ENCODE measurements at places on chromosomes 5 and 9.

GRCh38 chr5:67222243-67223025, 25.8 kb upstream of the CD180 start:
- DNase-seq = no peak

DNA sequence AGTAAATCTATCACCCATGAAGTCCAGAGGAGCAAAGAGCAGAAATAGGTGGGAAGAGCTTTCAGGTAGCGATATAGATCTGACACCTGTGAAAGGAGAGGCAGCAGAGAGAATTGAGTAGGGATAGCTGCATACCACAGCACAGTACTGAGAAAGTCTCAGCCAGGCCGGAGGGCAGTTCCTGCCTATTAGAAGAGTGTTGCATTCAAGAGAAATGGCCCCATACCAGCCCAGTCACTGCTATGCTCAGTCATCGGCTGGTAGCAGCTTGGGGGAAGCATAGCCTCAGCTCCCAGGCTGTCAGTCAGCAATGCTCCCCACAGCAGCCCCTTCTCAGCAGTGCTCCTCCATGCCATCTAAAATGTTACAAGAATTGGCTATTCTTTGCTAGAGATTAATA, 285.1 kb upstream of the CDH6 start:
- no peak for DNase-seq

GRCh38 chr9:21607576-21607975, 125.5 kb upstream of the IFNE start:
- no peak for DNase-seq

GRCh38 chr9:121645003-121645402, 6.4 kb upstream of the DAB2IP start:
- DNase-seq = no peak

GRCh38 chr9:137064027-137064879, 6.1 kb downstream of the SAPCD2 start:
- DNase-seq = no peak

- DNase-seq = no peak
Measured at GRCh38 chr9:101047848-101048397, 19.4 kb downstream of the PLPPR1 start.

GRCh38 chr5:116281309-116281708, 196.5 kb downstream of the COMMD10 start:
- no peak for DNase-seq

Data from chondrocyte (in vitro differentiated cells).